Right hindlimb (tissue), 1 donor: ENCODE measurements at places on chromosomes 3 and 15.

DNA sequence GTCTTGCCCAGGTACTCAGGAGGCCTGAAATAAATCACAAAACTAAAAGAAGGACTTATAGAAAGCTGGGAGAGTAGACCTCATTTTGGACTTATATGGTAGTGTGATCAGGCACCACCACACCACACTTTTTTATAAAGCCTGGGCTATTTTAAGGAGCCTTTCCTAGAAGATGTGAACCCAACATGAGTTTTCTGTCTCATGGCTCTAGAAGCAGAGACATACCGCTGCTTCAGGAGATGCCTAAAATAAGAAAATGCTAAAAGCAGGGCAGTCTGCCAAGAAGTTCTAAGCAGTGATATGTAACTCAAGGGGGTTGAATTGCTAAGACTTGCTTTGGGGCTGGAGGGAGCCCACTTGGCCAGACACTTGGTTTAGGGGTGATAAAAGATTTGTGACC is 49.6 kb downstream of the SUMF1 start:
- DNase-seq, result no peak

- no peak for DNase-seq
Observed at GRCh38 chr15:50767332-50767861, 1.9 kb upstream of the SPPL2A start.

- no peak for DNase-seq
Observed at GRCh38 chr15:76795217-76795616, 109.9 kb downstream of the SCAPER start.

GRCh38 chr15:71629781-71630474 is 180.4 kb upstream of the NR2E3 start:
- DNase-seq, result peak; percentile 30

DNA sequence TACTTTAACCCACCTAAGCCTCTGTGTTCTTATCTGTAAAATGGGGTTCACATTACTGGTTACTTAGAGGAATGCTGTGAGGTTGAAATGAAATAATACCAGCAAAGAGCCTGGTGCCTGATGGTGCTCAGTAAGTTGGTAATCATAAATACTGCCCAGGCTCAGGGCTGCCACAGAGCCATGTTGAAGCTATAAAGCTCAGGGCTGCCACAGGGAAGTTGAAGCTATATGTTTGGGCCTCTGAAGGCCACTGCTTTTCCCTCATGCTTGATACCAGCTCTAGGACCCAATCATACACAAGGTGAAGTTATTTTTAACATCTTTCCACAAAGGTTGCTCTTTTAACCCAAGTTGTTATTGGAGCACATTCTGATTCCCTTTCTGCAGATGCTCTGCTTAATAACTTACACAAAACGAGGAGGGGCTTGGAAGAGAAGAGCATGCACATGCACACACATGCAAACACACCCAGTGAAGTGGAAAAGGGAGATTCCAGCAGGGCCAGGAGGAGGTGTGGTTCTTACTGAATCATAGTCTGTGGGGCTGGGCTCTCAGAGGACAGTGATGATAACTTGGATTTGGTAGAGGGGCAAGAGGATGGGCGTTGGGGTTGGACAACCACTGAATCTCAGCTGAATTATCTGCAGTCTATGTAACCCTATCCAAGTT is 17.4 kb downstream of the PARP14 start:
- DNase-seq, result no peak

DNA sequence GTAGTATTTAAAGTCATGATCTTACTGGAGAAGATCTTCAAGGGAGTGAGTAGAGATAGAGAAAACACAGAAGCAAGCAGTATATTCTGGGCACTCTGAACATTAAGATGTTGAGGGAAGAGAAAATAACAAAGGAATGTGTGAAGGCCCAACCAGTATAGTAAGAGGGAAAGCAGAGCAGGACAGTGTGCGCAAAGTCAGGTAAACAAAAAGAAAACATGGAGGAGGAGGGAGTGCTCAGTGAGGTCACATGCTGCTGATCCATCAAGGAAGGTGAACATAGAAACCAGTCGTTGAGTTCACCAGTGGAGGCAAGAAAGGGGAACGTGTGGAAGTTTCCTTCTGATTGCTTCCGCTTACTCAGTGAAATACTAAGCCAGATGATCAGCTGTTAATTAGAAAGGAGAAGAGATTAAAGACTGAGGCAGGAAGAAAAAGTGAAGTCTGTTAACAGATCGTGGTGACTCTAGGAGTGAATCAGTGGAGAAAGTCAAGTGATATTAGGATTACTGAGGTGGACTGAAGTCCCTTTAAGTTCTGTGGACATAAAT is 47.2 kb downstream of the OPA1 start:
- DNase-seq, result no peak

DNA sequence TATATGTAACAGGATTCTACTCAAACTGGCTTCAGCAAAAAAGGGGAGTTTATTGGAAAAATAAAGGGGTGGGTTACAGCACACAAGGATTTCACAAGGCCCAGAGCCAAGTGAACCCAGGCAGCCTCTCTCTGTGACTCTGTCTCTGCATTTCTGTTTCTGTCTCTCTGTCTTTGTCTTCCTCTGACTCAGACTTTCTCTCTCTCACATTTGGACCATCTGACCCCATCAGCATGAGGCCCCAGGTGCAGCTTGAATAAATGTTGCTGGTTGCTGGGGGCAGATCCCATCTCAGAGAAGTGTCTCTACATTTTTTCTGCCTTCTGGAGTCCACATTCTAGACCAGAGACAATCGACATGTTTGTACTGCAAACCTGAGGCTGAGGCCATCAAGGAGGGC is 45.0 kb downstream of the RPLP1 start:
- no peak for DNase-seq

DNA sequence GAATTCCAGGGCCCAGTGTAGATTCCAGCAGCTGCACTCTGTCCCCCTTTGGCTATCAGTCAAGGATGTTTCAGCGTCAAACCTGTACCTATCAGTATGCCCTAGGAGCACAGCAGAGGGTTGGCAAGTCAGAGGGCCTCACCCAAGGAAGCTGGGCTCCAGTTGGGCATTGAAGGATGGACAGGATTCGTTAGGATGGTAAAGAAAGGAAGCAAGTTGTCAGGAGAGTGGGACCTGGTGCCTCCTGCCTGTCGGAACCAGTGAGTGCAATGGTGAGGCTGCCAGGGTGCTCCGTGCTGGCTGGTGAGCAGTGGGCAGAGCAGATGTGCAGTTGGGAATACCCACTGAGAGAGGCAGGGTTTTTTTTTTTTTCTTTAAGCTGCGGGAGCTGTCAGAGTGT is 157.2 kb downstream of the CHDH start:
- no peak for DNase-seq

- DNase-seq, result no peak
Observed at GRCh38 chr3:38564631-38565338, 68.6 kb downstream of the EXOG start.

GRCh38 chr3:49787182-49787464 is 781 bp upstream of the IP6K1 start:
- no peak for DNase-seq

GRCh38 chr15:63893866-63894661 is 60.3 kb upstream of the HERC1 start:
- DNase-seq, result no peak

- DNase-seq, result no peak
Observed at GRCh38 chr3:16828815-16829214, 55.9 kb upstream of the PLCL2 start.

DNA sequence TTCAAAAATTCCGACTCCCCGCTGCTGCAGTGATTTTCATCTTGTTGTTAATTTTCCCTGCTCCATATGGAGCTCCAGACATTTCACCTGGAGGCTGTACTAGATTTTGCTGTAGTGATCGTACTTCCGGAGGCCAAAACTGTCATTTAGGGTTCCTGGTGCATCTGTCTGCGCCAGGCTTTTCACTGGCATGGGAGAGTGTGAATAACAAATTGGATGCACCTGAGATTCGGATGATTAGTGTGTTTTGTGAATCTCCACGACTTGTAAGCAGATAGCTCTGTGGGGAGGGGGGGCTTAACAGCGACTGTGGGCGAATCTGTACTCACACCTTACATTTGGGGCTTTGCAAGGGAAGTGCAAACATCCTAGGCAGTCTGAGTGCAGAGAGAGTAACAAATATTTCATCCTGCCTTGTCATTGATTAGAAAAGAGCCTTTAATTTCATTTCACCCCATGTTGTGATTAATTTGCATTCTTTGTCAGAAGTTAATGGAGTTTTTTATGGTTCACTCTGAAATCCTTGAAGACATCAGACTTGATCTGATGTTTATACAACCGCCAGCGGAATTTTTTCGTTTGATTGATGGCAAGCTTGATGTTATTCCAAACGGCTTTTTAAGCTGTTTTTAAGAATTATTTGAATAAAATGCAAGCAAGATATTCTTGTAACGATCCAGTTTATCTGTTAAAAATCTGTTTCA is 92.5 kb upstream of the SKOR1 start:
- DNase-seq, result no peak

GRCh38 chr15:94582368-94582767 is 351.0 kb downstream of the MCTP2 start:
- no peak for DNase-seq

GRCh38 chr15:68343579-68344225 is 66.2 kb downstream of the FEM1B start:
- DNase-seq, result no peak

- DNase-seq, result no peak
Observed at GRCh38 chr3:122681974-122682409, 1.4 kb downstream of the PARP14 start.

DNA sequence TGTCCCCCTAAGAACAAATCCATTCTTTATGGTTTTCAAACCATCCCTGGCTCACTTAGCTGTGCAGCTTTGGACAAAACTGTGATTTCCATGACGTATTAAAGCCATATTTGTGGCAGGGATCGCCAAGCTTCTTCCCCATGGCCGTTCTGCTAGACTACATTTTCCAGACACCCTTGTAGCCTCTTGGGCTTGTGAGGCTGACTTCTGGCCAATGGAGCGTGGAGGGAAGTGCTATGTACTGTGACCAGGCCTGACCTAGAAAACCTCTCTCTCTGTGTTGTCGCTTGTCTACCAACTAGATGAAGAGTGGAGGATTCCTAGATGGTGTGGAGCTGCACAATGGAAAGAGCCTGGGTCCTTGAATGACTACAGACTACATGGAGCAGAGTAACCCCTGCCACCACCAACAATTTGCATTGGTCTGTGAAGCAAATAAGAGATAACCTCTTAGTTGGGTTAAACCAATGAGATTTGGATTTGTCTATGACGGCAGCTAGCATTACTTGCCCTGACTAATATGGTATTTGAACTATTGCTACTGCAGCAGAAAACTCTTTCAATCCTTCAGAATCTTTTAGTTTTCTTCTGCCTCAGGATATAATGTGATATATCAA is 22.1 kb upstream of the MGLL start:
- no peak for DNase-seq

- DNase-seq, result no peak
Observed at GRCh38 chr15:69806287-69806915, 291.3 kb downstream of the TLE3 start.

- DNase-seq, result no peak
Observed at GRCh38 chr3:137987723-137988122, 22.2 kb upstream of the CLDN18 start.

DNA sequence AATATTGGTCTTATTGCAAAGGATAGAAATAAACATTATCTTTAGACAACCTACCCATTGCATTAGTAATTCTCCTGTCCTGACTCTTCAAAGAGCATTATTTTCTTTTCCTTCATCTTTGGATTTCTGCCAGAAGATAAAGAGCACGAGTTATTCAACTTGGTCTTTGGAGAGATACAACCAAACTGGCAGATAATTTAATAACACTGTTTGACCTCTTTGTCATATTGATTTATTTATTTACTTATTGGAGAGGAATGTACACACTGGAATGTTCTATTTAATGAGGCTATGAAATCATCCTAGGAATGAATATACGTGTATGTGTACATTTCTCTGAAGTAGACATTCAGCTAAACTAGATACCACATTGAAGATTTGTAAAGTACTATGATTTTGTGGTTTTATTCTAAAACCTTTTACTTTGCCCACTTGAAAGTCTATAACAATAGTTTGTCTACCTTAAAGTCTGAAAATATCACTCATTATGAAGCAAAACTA is 462.1 kb downstream of the C3orf38 start:
- DNase-seq, result no peak

GRCh38 chr3:140114789-140115080 is 179.8 kb downstream of the CLSTN2 start:
- no peak for DNase-seq

DNA sequence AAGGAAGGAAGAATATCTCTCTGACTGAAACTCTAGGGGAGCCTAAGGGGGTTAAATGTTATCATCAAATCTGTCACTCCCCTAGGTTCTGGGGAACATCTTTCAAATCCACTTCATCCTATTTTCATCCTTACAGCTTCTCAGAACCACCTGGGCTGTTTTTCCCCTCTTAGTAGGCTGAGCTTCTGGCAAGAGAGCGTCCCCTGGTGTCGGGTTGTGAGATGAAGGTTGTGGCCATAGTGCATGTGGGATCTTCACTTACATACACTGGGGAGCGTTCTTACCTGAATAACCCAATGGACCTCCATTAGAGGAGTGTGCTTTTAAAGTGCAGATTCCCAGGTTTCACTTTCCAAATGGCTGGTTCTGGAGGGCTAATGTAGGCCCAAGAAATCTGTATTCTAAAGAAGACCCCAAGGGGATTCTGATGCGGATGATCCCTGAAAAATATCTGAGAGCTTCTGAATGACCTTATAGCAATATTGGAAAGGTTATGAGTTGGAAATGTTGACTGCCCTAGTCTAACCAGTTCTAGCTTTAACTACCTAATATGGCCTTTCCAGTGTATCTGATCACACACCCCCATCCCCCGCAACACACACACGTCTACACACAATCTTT is 663.7 kb downstream of the AGBL1 start:
- DNase-seq, result no peak

DNA sequence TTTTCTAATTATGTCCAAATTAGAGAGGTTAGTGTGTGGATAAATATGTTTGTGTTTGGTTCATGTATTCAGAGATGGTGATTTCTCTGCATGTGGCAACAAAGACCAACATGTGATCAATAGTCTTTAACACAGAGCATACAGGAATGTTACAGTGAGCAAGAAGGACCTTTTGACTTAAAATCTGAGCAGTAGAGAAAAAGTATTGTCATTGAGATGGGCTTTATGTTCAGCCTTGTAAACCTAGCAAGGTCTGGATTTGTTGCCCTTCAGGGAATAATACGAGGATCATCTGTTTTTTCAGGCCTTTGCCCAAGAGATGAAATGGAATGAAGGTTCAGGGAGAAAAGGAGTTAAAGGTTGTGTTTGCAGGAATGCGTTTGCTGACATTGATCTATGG is 161.8 kb upstream of the NECTIN3 start:
- DNase-seq, result no peak

DNA sequence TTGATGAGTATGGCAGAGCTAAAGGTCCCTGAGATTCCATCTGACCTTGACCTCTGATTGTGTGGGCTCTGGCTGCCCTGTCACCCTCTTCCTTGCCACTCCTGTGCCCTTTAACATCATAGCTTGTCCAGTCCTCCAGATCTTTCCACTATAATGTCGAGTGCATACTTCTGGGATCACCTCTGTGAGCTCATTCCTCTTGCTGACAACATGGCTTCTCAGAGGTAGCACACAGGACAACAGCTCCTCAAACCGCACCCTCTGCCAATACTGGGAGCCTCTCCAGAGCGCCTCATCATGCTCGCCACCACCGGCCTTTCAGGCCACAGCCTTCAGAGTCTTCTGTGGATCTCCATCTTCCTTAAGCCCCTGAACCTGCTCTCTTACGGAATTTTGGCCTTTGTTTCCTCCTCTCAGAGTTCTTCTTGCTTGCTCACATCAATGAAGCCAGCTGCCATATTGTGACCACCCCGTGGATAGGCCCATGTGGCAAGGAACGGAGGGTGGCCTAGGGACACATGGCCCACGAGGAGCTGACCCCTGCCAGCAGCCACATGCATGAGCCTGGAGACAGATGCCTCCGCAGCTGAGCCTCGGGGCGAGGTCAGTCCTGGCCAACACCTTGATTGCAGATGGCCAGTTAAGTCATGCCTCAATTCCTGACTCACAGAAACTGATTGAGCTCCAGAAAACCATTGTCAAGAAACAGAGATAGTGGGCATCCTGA is 31.1 kb downstream of the PLA2G4D start:
- DNase-seq, result no peak
